Foreskin melanocyte (primary cell): ENCODE measurements at places on chromosomes 2 and 18.

DNA sequence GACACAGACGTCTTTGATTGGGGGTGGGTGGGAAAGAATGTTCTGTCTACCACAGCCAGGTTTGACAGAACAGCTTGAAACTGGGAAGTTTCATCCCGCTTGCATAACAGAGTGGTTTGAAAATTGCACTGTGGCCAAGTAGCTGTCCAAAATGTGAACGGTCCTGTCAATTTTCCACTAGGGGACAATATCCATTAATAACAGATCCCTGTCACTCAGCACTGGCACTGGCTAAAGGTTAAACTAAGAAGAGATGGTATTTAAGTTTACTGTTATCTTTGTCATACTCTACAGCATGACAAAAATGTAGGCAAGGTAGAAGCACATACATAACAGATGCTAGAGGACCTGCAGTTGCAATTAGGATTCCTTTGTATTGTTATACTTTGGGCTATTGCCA, 55.6 kb upstream of the ACMSD start:
- no peak for DNase-seq

GRCh38 chr2:233063269-233063975, 3.3 kb downstream of the INPP5D start:
- no peak for DNase-seq

GRCh38 chr2:84970210-84970867, 622 bp upstream of the KCMF1 start:
- DNase-seq = no peak

DNA sequence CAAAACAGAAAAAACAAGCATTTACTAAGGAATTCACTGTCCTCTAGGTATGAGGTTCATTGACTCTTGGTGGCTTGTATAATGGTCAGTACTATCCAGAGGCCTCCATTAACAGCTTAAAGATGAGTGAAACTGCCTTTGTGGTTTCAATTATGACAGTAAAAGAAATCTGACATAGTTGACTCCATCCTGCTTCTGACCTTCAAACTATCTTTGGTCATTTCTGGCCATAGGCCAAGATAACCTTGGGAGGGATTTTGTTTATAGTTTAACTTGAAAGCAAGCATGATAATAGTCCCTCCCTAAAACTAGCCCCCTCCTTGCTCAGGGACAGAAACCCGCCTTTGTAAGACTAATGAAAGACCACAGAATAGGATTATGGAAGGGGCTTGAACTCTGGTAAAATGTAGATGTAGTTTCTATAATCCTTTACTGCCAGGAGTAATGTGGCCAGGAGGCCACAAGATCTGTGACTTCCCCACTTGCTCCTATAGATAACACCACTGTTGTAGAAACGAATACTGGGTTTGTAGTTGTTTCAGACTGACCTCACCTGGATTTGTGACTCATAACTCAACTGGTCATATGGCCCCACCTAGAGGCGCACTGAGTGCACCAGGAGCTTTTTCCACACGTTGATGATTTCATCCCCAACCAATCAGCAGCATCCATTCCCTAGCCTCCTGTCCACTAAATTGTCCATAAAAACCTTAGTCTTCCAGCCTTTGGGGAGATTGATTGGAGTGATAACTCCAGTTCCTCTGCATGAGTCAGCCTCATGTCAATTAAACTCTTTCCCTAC, 8.6 kb upstream of the PLEKHM3 start:
- DNase-seq = no peak

GRCh38 chr2:117775703-117776219, 38.7 kb upstream of the DDX18 start:
- DNase-seq = no peak
